ENCODE measurements at places on chromosomes 3 and 15. TPM values are rescaled to one million over a fixed set of nuclear protein-coding genes. Genes with fewer than 3 reads are reported as not detected.

GRCh38 chr3:165440380-165440779, 244.2 kb upstream of the SLITRK3 start:
- no peak for DNase-seq

GRCh38 chr15:39745415-39745814, 37.2 kb downstream of the FSIP1 start:
- no peak for DNase-seq

DNA sequence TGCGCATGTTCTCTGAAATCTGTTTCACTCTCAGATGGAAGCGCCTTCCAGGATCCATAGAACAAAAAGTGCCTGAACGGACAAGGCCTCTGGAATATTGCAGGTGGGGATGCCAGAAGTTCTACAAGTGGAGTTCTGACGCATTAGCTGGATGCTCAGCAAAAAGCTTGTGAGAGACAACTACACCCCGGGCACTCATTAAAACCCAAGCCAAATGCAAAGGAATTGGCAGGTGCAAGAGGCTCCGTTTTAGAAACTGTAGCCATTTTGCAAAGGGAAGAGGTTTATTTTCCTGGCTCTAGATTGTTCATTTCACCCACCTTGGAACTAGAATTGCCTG, 35.2 kb upstream of the SLC24A5 start:
- no peak for DNase-seq

GRCh38 chr15:78102211-78102610, 9.8 kb downstream of the SH2D7 start:
- no peak for DNase-seq

- DNase-seq = peak; percentile 72
Observed at GRCh38 chr3:141407047-141407446, 38.7 kb downstream of the ZBTB38 start.

DNA sequence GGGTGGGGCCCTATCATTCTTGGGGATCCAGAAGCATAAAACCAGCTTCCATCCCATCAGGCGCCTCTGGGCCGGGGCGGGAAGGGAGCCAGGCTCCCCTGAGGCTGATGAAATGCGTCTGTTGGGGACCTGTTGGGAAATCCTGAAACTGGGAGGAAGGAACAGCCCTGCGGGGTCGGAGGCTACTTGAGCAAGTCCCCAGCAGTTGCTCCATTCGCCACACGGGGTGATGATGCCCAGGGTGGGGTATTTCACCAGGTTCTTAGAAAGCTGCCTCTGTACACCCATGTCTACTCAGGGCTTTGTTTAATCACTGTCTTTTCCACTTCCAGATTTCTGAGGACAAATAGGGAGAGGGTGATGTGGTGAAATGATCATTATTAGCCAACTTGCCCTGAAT, 25.4 kb upstream of the TSEN2 start:
- no peak for DNase-seq

DNA sequence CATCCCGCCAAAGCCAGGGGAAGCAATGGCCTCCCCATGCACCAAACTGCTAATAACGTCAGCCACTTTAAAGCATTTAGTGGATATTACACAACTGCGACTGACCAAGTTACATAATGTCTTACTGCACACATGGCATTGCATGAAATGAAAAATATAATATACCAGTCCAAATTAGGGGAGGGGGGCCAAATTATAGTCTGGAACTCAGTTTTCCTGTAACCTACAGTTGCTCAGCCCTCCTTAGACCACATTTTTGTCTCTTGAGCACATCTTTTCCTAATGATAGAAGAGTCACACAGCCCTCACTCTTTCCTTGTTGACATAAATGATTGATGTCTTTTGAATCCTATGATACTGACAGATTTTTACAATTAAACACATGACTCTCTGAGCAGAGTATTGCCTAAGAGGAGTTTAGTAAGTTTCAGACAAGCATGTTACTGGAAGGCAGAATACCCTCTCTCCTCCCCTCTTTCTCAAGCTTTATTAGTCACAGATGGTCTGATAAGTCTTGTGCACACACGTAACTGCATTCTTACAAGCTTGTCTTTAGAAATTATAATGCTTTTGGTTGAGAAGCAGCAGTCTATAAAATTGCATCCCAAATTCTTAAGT, 1.1 kb upstream of the PLD1 start:
- peak; percentile 64 for DNase-seq

DNA sequence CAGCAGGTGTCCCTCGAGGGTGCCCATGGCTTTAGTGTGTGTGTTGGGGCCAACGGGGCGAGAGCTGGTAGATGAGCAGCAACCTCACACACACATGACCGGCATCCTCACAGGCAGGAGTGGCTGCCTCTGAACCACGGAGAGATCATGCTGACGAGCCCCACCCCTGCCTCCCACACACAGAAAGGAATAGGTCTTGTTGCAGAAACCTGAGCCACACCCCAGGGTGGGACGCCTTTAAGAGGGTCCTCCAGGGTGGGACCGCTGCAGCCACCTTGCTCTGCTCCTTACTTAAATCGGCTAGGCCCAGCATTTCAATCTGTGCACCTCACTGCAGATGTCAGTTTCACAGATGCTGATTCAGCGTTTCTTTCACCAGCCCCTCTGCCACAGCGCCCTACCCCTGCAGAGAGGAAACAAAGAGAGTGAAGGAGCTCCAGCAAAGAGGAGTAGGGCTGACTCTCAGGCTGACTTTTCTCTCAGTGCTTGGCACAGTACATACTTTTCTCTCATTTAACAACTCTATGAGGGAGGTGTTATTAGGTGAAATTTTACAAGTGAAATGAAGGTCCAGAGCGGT, 61.2 kb upstream of the EPHB3 start:
- no peak for DNase-seq

- peak; percentile 41 for DNase-seq
Observed at GRCh38 chr3:112531358-112531781, 30.4 kb downstream of the ATG3 start.

GRCh38 chr3:30292192-30292893, 314.1 kb upstream of the TGFBR2 start:
- DNase-seq = no peak

- peak; percentile 73 for DNase-seq
Observed at GRCh38 chr15:48086576-48086975, 34.2 kb upstream of the SLC24A5 start.

GRCh38 chr15:82540055-82540983, at the start of gene RPS17:
Gene RPS17 (minus strand): TSS chr15:82540457. CDS start chr15:82540428, 29 bp downstream.
- peak; percentile 97 for DNase-seq

- no peak for DNase-seq
Observed at GRCh38 chr3:59246719-59247401, 197.0 kb upstream of the CFAP20DC start.

DNA sequence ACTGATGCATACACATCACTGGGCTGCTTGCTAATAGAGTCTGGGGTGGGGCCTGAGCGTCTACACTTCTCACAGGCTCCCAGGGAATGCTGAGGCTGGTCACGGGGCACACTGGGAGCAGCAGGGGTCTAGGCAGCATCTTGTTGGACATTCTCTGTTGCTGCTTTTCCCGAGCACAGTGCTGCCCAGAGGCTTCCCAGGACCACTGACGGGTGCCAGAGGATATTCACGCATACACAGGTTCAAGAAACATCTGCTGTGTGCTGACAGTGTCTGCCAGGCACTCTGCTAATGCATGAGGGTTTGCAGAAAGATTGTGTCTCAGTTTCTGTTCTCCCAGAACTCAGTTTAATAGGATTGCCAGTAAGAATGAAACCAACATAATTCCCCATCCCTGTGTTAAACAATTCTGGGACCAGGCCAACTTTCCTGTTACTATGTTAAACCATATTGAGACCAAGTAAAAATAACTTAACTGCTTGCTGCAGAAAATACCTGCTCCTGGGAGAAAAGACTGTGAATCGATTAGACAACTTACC, 23.9 kb upstream of the BCL2L10 start:
- peak; percentile 49 for DNase-seq

GRCh38 chr3:51216291-51216690, 168.8 kb upstream of the MANF start:
- DNase-seq = no peak

- no peak for DNase-seq
Observed at GRCh38 chr15:95712785-95713184, 617.7 kb upstream of the NR2F2 start.

- no peak for DNase-seq
Observed at GRCh38 chr15:81752974-81753373, 292.8 kb downstream of the MEX3B start.

The ADGRG7 gene
- total RNA-seq = not detected

The CSPG4 gene
- total RNA-seq = 19.6 TPM

The THAP10 gene
- 1.8 TPM for total RNA-seq

The ZPLD1 gene
- total RNA-seq = 0.59 TPM

The CCR9 gene
- total RNA-seq = not detected

Measured in myocyte (in vitro differentiated cells).